ENCODE measurements at places on chromosomes 6 and 20. TPM values are rescaled to one million over a fixed set of nuclear protein-coding genes. Genes with fewer than 3 reads are reported as not detected.

The RARS2 gene
- total RNA-seq: 27.6 TPM

The KCNB1 gene
- total RNA-seq: 0.12 TPM

The RAET1L gene
- total RNA-seq: not detected

The GMPR gene
- total RNA-seq: 0.49 TPM

The SNAP25 gene
- total RNA-seq: 0.39 TPM

The NKAPL gene
- total RNA-seq: 0.17 TPM

The CENPW gene
- total RNA-seq: 35.5 TPM

The SLC44A4 gene
- 0.34 TPM for total RNA-seq

The HAO1 gene
- not detected for total RNA-seq

The GZF1 gene
- 17.9 TPM for total RNA-seq

The SLC22A2 gene
- not detected for total RNA-seq

The CLDN20 gene
- total RNA-seq: not detected

The OR2J3 gene
- not detected for total RNA-seq

The MAK gene
- total RNA-seq: 0.17 TPM

The SCGN gene
- not detected for total RNA-seq

The TMEM217 gene
- total RNA-seq: 8.0 TPM

The SOBP gene
- 0.27 TPM for total RNA-seq

The DSTN gene
- 67.9 TPM for total RNA-seq

The HRH3 gene
- total RNA-seq: not detected

The C20orf204 gene
- total RNA-seq: 14.7 TPM

The MICA gene
- 12.8 TPM for total RNA-seq

The ACSS1 gene
- 24.0 TPM for total RNA-seq

The UBE2J1 gene
- total RNA-seq: 37.8 TPM

The FAM217A gene
- total RNA-seq: not detected

The ROS1 gene
- not detected for total RNA-seq

The DEFB132 gene
- not detected for total RNA-seq

The EYA4 gene
- total RNA-seq: not detected

The MUC22 gene
- not detected for total RNA-seq

The COL9A1 gene
- not detected for total RNA-seq

The LINC00237 gene
- not detected for total RNA-seq

The PRR18 gene
- total RNA-seq: not detected

The OVOL2 gene
- total RNA-seq: not detected

The POM121L2 gene
- not detected for total RNA-seq

The PLG gene
- 1.2 TPM for total RNA-seq

The PDE10A gene
- total RNA-seq: not detected

The KIF25 gene
- not detected for total RNA-seq

The DBNDD2 gene
- 22.5 TPM for total RNA-seq

The GNAS-AS1 gene
- total RNA-seq: 1.4 TPM

The TPBG gene
- not detected for total RNA-seq

The MAN1A1 gene
- 28.1 TPM for total RNA-seq

The SLC17A3 gene
- 0.66 TPM for total RNA-seq

The COL21A1 gene
- total RNA-seq: not detected

The FAM209B gene
- total RNA-seq: 2.7 TPM

The MAP7 gene
- total RNA-seq: 1.4 TPM

The PNPLA1 gene
- total RNA-seq: not detected

The KIAA1755 gene
- total RNA-seq: not detected

The RAMACL gene
- total RNA-seq: 0.22 TPM
